ENCODE measurements at places on chromosomes 2 and 18.

- no peak for DNase-seq
These were observed 22.6 kb downstream of the GREB1L start for GRCh38 chr18:21264651-21265050.

GRCh38 chr2:184551626-184552025 is 46.7 kb upstream of the ZNF804A start:
- no peak for DNase-seq

GRCh38 chr18:10401521-10401920 is 52.9 kb upstream of the APCDD1 start:
- no peak for DNase-seq

GRCh38 chr2:12051831-12052230 is 305.4 kb downstream of the LPIN1 start:
- no peak for DNase-seq

DNA sequence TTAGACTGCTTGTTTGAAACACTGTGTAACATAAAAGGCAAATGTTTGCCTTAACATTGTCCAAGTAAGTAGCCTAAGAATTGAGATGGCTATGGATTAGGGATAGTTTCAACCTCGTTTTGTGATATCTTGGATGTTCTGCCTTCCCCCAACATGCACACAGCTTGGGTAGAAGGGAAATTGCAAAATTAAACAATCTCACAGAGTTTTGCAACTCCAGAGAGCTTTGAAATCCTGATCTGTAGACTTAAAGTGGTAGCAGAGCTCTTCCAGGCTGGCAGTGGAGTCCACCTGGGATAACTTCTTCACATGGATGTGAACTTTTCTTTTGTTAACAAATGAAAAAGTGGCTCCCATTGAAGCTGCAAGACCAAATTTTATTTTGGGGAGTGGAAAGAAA is 59.6 kb downstream of the CHRNA1 start:
- DNase-seq: no peak

All from stimulated activated CD4-positive, alpha-beta T cell treated with anti-CD3 and anti-CD28 coated beads, Interleukin-1b, Interleukin-23, amount 100 ng/mL, for 24 hours (primary cell).